ENCODE measurements at places on chromosomes 5 and 9.

GRCh38 chr5:67511911-67512310 is 315.3 kb upstream of the CD180 start:
- DNase-seq, result no peak

GRCh38 chr9:100352201-100352726 is 478 bp downstream of the TEX10 start:
- no peak for DNase-seq

DNA sequence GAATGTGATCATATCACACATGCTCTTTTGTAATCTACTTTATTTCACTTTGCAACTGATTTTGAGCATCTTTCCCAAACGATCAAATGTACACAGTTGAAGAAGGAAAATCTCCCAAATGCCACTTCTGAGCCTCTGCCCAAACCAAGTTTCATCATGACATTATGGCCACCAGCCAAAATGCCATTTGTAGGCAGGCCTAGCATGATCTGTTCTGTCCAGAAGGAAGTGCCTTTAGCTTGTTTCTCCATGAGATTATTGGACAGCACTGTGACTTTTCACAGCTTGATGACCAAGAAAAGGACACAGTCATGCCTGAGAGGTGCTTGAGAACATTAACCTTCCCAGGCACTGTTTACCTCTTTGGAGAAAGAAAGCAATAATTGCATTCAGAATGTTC is 73.2 kb upstream of the PIP5K1B start:
- DNase-seq, result no peak

GRCh38 chr5:42718591-42718990 is 38.0 kb upstream of the CCDC152 start:
- DNase-seq, result no peak

DNA sequence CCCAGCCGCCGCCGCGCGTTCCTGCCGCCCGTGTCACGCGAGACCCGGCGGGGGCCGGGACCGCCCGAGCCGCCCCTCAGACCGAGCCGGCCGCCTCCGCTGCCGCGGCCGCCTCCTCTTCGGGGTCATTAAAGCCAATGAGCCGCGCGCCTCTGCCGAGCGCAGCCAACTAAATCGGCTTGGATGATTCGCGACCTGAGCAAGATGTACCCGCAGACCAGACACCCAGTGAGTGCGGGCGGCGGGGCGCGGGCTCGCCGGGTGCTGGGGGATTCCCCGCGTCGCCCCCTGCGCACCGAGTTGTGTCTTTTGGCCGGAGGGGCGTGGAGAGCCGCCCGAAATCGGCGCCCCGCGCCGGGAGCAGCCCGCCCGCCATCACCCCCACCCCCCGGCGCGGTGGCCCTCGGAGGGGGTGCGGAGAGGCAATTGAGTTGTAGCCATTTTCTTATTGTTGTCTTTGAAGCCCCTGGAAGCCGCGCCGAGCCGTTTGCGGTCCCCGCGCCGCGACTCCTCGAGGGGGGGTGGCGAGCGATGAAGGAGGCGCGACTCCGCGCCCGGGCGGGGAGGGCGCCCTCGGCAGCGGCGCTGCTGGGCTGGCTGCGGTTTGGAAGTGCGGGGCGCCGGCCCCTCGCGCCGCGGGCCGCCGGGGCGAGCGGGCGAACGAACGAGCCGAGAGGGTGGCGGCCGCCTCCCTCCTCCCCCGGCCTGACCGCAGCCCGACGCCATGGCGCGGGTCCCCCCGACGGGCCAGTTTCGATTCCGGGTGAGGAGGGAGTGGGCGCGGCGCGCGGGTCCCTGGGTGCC is 1.0 kb downstream of the TLE4 start:
- DNase-seq, result peak; percentile 70

- DNase-seq, result no peak
These were observed 499.2 kb downstream of the CDH18 start for GRCh38 chr5:19488786-19489185.

- DNase-seq, result no peak
These were observed 98.6 kb upstream of the FER start for GRCh38 chr5:108649106-108649505.

DNA sequence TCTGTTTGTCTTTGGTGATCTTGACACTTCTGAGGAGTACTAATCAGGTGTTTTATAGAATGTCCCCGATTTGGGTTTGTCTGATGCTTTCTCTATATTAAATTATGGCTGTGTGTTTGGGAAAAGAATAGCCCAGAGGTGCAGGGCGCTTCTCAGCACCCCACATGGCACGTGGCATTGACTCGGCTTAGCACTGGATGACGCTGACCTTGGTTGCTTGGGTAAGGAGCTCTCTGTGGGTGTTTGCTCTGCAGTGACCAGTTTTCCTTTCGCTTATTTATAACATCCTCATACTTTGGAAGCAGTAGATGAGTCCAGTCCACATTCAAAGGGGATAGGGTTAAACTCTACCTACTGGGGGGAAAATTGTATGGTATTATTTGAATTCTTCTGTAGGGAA is 12.5 kb upstream of the FAM120AOS start:
- DNase-seq, result no peak

All from H7 (cell line).